ENCODE measurements at places on chromosomes 7 and 10.

- DNase-seq: no peak
Observed at GRCh38 chr10:33376976-33377657, 42.6 kb upstream of the NRP1 start.

GRCh38 chr10:76117949-76118348 lies 686.5 kb downstream of the LRMDA start:
- DNase-seq: no peak

GRCh38 chr7:25739143-25739542 lies 412.9 kb upstream of the NFE2L3 start:
- DNase-seq: no peak

DNA sequence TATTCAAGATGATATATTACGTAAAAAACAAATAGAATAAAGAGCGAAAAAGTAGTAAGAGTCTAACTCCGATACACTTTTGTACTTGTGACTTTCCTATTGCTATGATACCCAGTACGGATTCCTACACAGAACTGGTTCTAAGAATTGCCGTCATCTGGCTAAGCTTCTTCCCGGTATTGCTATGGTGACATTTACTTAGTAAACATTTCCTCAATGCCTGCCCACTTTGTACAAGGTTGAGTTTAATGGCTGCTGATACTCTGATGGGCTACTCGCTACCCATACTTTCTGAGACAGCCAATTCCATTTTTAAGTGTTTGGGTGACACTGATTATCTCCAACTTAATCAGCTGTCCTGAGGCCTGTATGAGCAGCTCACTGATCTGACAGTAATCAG lies 55.6 kb downstream of the OSBPL3 start:
- DNase-seq: no peak

GRCh38 chr10:30043476-30044270 lies 15.7 kb downstream of the JCAD start:
- DNase-seq: no peak

- no peak for DNase-seq
Observed at GRCh38 chr10:103241262-103242011, 4.2 kb upstream of the RPEL1 start.

- no peak for DNase-seq
Observed at GRCh38 chr7:115218076-115218475, 296.2 kb downstream of the MDFIC start.

- DNase-seq: no peak
Observed at GRCh38 chr10:100520811-100521210, 1.1 kb upstream of the SEC31B start.
